Naive thymus-derived CD4-positive, alpha-beta T cell (primary cell): ENCODE measurements at places on chromosomes 5 and 9. TPM values are rescaled to one million over a fixed set of nuclear protein-coding genes. Genes with fewer than 3 reads are reported as not detected.

DNA sequence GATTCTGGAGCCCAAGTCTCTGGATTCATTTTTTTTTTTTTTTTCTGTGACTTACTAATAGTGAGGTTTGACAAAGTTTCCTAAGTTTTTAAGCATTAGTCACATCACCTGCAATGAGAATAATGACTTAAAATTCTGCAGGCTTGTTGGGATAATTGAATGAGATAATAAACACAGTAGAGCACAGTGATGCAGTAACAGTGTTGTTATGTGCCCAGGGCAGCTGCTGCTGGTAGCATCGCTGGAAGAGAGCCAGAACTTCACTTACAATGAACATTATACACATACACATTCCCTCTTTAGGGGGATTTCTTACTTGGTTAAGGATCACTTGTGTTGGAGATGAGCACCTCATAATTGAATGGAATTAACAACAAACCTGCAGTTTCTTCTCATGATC is 78.9 kb downstream of the ALDH7A1 start:
- H3K27ac ChIP-seq, result no peak overlapping the region
- DNase-seq, result no peak

DNA sequence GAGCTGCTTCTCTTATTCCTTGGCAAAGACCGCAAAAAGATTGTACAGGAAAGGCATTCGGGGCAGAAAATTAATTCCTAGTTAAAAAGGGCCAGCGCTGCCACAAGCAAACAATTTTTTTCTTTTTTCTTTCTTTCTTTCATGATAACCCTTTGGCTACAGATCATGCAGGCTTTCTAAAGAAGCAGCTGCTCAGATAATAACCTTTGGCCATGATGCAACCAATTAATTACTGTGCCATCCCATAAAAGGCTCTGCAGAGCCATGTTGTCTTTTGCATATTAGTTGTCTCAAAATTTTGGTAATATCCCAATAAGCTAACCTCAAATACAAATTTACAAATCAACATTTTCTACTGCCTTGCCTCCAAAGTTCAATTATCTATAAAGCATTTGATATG is 758.4 kb upstream of the SEMA6A start:
- H3K4me3 ChIP-seq, result no peak overlapping the region
- no peaks in the 10 kb centered on the region for H3K36me3 ChIP-seq
- H3K27ac ChIP-seq, result no peak overlapping the region
- no peaks in the 10 kb centered on the region for H3K27me3 ChIP-seq
- H3K4me1 ChIP-seq, result no peaks in the 10 kb centered on the region

DNA sequence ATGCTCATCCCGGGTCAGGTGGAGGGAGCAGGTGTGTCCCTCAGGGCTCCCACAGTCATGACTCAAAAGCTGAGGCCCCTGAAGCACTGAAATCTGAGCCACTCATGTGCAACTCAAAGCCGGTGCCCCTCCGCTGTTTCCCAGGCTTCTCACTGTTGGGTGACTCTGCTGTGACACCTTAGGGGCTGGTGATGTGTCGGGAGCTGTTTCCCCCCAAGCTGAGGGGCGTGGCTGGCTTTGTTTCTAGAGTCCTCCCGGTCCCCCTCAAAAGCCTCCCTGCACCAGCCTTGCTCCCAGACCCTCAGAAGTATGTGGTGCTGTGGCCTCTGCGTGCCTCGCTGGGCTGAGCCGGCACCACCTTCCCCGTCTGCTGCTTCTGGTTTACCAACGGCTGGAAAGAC is 39.7 kb downstream of the PLPP7 start:
- no peak overlapping the region for H3K27ac ChIP-seq
- no peak for DNase-seq
- no peaks in the 10 kb centered on the region for H3K27me3 ChIP-seq
- no peaks in the 10 kb centered on the region for H3K36me3 ChIP-seq
- no peaks in the 10 kb centered on the region for H3K4me1 ChIP-seq
- H3K4me3 ChIP-seq, result no peak overlapping the region

HTR4 gene
- polyA plus RNA-seq, result not detected
